AG10803 (cell line): ENCODE measurements at places on chromosomes 6 and 20.

DNA sequence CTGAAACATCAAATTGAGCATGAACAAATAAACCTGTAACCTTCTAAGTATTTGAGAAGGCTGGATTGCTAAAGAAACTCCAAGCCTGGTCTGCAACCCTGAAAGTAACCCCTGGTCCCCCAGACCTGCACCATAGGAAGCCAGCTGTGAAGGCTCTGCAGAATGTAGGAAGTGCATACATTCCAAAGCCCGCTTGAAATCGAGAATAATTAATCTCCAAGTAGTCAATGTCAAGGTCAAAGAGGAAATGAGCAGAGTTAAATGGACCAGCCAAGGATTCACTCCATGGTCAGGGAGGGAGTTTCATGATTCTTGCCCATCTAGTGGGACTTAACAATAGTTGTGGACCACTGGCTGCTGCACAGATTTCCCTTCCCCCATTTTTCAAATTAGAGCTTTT is 107.6 kb upstream of the RNF24 start:
- no peak for DNase-seq

DNA sequence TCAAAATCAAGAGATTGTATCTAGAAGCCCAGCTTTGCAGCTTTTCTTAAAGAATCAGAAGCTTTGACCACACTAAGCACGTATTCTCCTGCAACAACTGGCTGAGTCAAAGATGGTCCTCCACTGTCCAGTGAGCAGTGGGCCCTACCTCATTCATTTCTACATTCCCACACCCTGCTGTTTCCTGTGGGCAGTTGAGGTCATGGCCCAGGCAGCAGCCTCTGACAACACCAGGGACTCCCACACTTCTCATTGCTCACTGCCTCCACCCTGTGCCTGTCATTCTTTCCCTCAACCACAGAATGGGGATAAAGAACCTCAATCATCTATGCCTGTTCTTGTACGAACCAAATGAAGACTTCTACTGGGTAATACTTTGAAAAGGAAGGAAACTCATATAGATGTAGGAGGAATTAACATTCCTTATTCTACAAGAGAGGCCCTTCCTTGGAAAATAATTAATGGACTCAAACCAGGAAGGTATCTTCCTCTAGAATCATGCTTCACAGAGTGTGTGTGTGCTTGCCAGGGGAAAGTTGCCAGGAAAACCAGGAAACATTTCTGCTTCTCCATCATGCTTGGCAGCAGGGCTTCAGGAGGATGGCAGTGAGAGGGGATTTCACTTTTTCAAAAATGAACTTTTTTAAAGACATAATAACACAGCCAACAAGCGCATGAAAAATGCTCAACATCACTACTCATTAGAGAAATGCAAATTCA is 191.7 kb upstream of the RIN2 start:
- peak; percentile 22 for DNase-seq

DNA sequence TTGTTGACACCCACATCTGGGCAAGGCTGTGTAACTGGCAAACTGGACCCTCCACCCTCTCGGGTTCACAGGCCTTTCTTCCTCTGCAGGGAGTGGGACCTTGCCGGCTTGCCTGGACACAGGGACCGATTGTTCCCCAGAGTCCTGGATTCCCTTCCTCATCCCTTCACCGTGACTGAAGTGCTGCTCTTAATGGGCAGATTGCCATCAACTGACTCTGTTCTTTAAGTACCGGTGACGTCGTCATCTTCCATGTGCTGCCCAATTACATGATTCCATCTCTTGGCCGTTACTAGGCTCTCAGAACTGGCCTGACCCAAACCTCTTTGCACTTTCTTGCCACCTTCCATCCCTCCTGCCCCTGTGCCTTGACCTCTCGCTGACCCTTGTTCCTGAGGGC is 85.4 kb downstream of the EYA4 start:
- no peak for DNase-seq

GRCh38 chr6:37418722-37419121 is 14.3 kb upstream of the CMTR1 start:
- no peak for DNase-seq

- DNase-seq = no peak
Measured at GRCh38 chr20:45792317-45793118, 764 bp downstream of the DNTTIP1 start.

- DNase-seq = no peak
Measured at GRCh38 chr6:52325695-52326471, 36.1 kb upstream of the PAQR8 start.

GRCh38 chr6:111843347-111844147 is 29.7 kb downstream of the FYN start:
- no peak for DNase-seq

DNA sequence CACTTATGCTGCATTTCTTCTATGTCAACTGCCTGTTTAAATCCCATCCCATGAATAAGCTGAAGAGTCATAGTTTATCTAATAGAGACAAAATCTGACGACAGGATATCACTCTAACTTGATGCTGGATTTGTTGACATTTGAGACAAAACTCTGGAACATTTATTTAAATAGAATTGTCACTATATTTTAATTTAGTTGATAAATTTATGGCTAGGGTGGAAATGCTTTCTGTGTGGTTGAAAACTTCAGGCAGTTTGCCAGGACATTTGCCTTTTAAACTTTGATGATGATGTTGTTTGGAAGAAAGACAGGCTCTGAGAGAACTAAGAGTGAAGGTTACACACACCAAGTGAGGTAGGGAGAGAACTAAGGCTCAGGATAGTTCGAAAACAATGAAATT is 68.1 kb downstream of the GJA1 start:
- no peak for DNase-seq

DNA sequence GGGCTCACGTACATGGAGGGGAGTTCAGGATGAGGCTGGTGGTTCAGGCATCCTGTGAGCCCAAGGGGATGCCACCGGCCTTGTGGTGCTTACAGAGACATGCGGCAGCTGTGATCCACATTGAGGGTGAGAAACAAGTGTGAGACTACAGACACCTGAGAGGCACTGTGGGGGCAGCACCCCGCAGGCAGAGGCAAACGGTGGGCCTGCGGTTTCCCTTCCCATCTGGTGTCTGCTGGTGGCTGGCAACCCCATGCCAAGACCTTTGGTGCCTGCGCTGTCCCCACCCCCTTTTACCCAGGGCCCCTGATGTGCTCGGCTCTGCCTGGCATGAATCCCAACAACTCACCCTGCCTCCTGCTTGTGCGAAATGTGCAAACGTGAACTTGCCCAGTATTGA is 42.0 kb downstream of the ERMARD start:
- no peak for DNase-seq

DNA sequence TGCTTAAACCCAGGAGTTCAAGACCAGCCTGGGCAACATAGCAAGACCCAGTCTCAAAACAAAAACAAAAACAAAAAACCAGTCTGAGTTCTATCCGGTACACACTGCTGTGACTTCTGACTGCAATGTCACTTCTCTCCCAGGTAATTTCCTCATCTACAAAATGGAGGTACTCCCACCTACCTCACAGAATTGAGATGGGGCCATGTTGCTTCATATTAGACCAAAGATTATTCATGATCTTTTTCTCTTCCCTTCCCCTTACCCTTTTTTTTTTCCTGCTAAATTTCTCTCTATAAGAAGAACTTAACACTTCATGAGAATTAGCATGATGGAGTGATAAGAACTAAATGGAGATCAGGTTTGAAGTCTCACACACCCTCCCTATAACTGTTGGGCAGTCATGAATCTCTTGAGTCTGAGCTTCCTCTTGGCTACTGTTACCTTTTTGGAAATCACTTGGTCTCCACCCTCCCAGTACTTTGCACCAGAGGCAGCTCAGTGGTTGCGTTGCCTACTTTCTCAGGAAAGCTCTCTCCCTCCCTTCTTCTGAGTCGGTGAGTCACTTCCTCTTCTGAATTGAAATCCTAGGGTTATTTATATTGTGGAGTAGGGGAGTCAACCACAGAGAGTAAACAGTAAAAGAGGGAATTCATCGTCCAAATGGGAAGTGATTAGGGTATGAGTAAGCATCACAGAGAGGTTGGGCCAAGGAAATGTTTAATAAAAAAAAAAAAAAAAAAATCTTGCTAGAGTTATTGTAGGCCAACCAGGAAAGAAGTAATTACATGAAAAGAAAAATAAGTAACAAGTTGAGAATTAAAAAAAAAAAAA is 59.9 kb upstream of the MAP7 start:
- peak; percentile 99 for DNase-seq

DNA sequence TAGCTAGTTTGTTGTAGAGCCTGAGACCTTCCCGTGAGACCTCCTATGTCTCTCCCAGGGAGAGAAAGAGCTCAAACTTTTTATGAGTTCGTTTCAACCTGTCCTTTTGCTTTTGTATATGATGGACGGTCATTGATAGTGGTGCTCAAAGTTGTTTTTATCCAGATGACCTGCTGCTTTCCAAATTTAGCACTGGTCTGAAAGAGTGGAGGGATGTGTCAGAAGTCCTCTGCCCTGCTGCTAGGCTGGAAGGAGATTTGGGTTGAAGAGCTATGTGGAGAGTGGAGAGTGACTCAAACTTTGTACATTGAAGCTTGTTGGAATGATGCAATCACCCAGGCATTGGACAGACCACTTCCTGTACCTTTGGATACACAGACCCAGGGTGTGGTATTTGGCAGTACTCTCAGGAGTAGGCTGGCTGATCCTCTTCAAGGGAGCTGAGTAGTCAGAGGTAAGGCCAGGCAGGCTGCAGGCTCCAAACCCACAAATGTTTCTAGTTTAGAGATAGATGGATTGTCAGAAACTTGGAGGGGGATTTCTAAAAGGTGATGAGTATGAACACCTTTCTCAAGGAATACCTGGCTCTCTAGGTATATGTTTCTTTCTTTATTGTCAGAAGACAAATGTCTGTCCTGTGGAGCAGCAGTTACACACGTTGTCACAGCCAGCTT is 49.4 kb upstream of the RREB1 start:
- peak; percentile 94 for DNase-seq

DNA sequence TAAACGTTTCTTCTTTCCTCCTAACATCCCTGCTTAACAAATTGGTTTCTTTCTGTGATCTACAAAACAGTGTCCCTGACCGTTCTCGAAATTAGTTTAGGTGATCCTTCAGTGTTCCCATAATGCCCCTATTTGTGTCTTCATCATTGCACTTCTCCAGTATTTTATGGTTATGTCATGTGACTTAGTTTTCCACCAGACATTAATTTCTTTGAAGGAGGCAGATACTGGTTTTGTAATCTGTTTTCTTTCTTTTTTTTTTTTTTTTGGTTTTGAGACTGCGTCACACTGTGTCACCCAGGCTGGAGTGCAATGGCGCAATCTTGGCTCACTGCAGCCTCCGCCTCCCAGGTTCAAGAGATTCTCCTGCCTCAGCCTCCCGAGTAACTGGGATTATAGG is 49.2 kb downstream of the FAM217A start:
- DNase-seq = no peak
